ENCODE measurements at places on chromosomes 11 and 22.

GRCh38 chr11:17725174-17725573, 5.8 kb downstream of the MYOD1 start:
- DNase-seq, result no peak

- DNase-seq, result no peak
Observed at GRCh38 chr22:16776080-16776479, 49.1 kb downstream of the XKR3 start.

GRCh38 chr22:44838316-44839016, 86.1 kb downstream of the ARHGAP8 start:
- no peak for DNase-seq

GRCh38 chr11:73249853-73250783, 22.0 kb upstream of the P2RY6 start:
- DNase-seq, result no peak

DNA sequence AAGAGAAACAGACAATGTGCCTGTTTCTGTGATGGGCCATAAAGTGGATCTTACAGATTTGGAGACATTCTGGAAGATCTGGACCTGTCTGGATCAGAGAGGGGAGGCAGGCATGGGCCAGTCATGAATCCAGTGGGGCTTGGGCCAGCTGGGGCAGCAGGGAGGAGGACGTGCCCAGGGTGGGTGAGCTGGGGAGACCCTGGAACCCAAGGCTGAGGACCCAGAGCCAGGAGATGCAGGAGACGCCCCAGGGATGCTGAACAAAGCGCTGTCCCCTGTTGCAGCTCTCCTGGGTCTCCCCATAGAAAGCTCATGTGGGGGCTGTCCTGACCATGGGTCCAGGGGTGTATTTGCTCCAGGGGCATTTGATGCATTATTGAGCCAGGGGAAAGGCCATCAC, 1.5 kb upstream of the APOBEC3A start:
- DNase-seq, result no peak

DNA sequence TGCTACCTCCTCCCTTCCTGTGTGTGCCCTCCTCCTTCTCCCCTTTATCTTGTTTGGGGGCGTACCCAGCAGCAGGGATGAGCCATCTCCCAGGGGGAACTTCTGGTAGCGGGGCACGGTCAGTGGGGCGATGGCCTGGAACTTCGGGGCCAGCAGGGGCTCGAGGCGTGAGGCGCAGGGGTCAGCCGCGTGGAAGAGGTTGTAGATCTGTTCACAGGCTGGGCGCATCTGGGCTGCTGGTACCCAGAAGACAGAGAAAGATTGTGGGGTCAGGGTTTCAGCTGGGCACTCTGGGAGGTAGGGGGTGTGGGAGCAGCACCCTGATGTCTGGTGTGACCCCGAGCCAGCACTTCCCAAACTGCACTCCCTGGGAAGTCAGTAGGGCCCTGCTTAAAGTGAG, 9.1 kb downstream of the PITPNM1 start:
- DNase-seq, result no peak

DNA sequence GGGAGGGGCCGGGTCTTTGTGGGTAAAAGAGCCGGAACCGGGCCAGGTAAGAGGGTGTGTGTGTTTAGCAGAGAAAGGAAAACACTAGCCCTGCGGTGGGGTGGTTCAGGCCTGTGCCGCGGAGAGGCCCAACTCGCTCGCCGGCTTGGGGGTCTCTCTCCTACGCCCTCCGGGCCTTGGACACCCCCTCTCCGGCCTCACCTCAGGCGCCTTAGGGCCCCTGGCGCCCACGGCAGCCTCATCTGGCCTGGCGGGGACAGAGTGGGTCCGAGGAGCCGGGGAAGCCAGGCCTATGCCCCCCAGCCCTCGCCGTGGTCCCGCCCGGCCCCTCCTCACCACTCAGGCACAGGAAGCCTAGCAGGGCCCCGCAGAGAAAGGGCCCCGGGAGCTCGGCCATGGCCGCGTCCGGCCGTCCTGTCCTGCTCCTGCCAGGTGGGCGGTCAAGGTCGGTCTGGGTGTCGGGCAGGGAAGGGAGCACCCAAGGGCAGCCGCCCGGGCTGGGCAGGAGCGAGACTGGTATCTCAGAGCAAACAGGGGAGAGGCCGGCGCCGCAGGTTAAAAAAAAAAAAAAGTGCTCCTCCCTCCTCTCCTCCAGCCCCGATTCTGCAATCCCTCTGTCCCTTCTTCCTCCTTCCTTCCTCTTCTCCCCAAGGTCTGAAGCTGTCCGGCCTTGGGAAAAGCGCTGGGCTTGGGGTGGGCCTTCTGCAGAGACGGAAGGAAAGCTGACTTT, at the start of gene VSIG2:
VSIG2 (minus strand) TSS at position 515 of the 730 bp plus-strand sequence; CDS start at position 397, 118 bp downstream.
- DNase-seq, result no peak

DNA sequence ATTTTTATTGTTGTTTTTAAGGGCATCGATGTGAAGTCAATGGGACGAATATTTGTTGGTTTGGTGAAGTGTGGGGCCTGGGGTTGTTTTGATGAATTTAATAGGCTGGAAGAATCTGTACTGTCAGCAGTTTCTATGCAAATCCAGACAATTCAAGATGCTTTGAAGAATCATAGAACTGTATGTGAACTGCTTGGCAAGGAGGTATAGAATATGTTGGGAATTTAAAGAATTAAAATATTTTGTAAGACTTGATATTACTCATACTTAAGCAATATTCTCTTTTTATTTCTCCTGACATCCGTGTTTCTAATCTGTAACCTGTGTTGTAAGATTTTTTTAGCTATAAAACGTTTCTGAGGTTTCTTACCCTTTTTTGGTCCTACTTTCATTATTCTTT, 61.6 kb downstream of the DYNC2H1 start:
- no peak for DNase-seq

GRCh38 chr11:64086258-64087123, 50.8 kb downstream of the FLRT1 start:
- no peak for DNase-seq

GRCh38 chr22:47564158-47564450, 801.7 kb downstream of the TBC1D22A start:
- no peak for DNase-seq

DNA sequence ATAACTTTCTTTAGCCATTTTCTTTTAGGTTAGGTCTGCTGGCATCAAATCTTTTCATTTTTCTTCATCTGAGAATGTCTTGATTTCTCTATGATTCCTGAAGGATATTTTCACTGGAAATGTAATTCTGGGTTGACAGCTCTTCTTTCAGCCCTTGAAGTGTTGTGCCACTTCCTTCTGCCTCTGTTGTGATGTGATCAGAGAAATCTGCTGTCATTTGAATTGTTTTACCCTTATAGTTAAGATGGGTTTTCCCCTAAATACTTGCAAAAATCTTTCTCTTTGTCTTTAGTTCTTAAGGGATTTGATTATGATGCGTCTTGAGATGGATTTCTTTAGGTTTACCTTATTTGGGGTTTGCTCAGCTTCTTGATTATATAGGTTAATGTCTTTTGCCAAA, 23.0 kb downstream of the USP47 start:
- DNase-seq, result no peak

GRCh38 chr11:67041602-67042001, 15.0 kb upstream of the RHOD start:
- DNase-seq, result no peak

DNA sequence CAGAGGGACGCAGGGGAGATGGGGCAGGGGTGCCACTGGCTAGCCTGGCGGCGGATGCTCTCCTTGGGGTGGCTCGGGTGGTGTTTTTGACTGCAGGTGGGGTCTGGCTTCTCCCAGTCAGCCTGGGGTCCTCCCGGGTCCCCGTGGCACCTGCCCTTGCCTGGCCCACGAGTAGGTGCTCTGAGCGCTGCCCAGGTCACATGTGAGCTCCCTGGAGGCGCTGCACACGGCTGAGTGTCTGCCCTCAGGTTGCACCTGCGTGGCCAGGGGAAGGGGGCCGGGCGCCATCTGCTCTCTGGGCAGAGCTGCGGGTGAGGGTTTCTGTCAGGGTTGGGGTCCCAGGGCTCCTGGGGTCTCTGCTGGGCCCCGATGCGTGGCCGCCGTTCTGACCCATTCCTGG, 5.2 kb downstream of the TSPAN4 start:
- no peak for DNase-seq

DNA sequence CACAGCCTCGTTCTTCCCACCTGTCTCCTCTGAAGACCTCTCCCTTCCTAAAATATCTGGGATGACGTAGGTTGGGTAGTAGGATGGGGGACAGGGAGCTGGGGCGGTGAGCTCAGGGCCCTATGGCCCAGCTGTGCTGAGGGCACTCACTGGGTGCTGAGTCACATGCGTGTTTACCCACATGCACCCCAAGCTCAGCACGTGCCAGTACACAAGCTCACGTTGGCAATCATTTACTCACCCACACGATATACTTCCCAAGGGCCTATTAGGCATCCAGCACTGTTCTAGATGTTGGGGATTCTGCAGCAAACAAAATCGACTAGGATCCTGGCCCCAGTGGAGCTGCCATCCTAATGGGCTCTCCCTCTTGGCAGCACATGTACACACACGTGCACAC, 28.7 kb downstream of the ARAP1 start:
- no peak for DNase-seq

GRCh38 chr11:35980686-35981390, 37.0 kb downstream of the LDLRAD3 start:
- DNase-seq, result no peak

- DNase-seq, result no peak
Observed at GRCh38 chr11:17515443-17516176, 28.6 kb downstream of the USH1C start.

GRCh38 chr11:15258433-15259165, 143.9 kb downstream of the INSC start:
- no peak for DNase-seq

DNA sequence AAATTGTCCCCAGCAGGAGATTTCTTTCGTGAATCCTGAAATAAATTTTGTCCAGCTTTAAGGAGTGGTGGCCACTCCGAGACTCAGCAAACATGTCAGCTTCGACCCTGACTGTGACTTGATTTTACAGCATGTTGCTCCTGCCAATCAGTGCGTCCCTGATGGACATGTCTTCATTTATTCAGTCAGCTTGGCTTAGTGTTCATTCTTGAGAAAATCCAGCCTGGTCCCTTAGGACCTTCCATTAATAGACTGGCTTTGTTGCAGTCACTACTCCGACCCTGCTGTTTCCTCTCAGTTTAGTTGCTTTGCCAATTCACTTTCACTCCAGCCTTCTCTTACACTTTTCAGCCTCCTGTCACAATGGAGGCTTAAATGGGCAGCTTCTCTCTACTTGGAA, 30.5 kb downstream of the TMPRSS5 start:
- no peak for DNase-seq

DNA sequence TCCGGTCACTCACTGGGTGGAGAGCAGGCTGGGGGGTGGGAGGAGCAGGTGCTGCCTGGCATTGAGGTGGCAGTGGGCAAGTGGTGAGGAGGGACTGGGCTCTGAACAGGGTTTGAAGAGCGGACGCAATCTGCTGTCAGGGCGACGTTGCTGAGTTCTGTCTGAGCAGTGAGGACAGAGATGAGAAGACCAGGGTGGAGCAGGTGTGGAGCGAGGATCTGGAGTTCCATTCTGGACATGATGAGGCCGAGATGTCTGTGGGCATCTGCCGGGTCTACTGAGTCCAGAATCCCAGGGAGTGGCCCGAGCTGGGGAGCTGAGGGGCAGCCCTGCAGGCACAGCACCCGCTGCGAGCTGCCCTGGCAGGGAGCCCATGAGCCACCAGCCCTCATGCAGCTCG, 2.2 kb upstream of the MOV10L1 start:
- no peak for DNase-seq

- DNase-seq, result no peak
Observed at GRCh38 chr11:15889363-15890030, 466.8 kb downstream of the SOX6 start.

DNA sequence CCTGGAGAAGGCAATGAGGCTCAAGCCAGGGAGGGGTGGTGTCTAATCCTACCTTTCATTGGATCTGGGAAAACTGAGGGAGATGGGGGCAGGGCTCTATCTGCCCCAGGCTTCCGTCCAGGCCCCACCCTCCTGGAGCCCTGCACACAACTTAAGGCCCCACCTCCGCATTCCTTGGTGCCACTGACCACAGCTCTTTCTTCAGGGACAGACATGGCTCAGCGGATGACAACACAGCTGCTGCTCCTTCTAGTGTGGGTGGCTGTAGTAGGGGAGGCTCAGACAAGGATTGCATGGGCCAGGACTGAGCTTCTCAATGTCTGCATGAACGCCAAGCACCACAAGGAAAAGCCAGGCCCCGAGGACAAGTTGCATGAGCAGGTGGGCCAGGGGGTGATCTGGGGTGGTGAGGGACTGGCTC, at the start of gene FOLR1:
FOLR1 (plus strand) TSS at position 180 of the 421 bp plus-strand sequence; CDS start at position 214, 34 bp downstream.
- no peak for DNase-seq

- no peak for DNase-seq
Observed at GRCh38 chr22:29150701-29151100, 55.0 kb upstream of the EMID1 start.

GRCh38 chr22:36506637-36507517, at the start of gene FOXRED2:
TSS of gene FOXRED2 (minus strand) at chr22:36507040. CDS start at chr22:36506422, 618 bp downstream.
- DNase-seq, result peak; percentile 83

GRCh38 chr11:134416726-134417125, 4.7 kb upstream of the B3GAT1 start:
- no peak for DNase-seq

- DNase-seq, result no peak
Observed at GRCh38 chr22:30561402-30562189, 12.9 kb downstream of the GAL3ST1 start.

- DNase-seq, result no peak
Observed at GRCh38 chr11:73244589-73245240, 26.6 kb downstream of the P2RY2 start.

- no peak for DNase-seq
Observed at GRCh38 chr22:46357711-46358520, 22.4 kb downstream of the TRMU start.

- DNase-seq, result no peak
Observed at GRCh38 chr22:44869196-44869595, 116.8 kb downstream of the ARHGAP8 start.

DNA sequence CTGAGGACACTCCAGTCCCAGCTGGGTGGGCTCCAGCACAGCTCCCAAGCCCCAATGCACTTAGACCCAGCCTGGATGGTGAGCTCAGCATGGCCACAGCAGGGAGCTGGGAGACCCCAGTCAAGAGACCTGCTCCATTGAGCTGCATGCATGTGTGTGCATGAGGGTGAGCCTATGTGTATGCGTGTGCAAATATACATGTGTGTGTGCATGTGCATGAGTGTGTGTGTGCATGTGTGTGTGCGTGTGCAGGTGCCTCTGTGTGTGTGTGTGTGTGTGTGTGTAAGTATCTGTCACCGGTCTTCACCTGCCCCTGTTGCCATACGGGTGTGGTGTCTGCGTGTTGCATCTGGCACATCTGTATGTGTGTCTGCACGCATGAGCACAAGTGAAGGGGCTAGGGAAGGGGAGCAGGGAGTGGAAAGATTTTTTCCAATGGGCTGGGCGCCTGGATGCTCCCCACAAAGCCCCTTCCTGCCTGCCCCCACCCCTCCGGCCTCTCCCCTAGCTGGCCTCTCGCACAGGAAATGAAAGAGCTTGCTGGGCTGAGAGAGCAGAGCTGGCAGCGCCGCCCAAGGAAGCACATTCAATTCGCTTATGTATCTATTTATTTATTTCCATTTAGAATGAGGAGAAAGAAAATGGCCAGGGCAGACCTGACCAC, 4.1 kb downstream of the TSPAN32 start:
- DNase-seq, result no peak

- DNase-seq, result no peak
Observed at GRCh38 chr22:29477723-29478318, 2.2 kb upstream of the NEFH start.

GRCh38 chr11:77187776-77188632, 60.0 kb downstream of the MYO7A start:
- peak; percentile 55 for DNase-seq

- DNase-seq, result no peak
Observed at GRCh38 chr11:12280199-12280837, 97.1 kb upstream of the PARVA start.

- DNase-seq, result no peak
Observed at GRCh38 chr11:105229761-105230160, 90.2 kb upstream of the CARD18 start.

- DNase-seq, result no peak
Observed at GRCh38 chr11:116603728-116604323, 169.0 kb downstream of the BUD13 start.
